ENCODE measurements at places on chromosomes 4 and X.

DNA sequence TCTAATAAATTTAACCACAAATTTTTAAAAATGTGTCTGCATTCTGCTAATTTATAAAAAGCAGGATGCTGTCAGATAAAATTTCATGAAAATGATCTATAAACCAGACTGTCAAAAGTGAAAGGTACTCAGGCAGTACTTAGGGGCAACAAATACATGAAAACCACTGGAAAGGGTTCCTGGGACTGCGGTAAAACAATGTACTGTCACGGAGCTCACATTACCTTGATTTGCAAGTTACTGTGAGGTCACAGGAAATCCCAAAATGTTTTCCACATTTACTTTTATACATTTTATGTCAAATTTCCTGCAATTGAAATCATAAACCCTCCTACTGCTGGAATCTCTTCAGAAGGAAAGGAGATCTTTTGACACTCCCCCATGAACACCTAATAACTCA, 45.3 kb downstream of the SHISA3 start:
- no peak for DNase-seq

DNA sequence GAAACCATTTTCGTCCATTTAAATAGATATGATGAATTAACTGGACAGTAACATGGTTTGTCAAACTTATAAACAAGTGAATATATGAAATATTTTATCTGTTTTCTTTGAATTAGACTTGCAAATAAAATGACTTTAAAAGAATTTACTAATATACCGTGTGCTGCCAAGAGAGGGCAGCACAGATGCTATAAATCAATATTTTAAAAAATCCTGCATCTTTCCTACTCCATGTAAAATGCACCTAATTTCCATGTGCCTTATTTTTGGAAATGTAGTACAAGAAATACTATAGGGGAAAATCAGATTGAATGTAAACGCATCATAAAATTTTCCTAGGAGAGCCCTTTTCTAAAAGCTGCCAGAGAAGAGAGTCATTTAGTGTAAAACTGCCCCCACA, 62.2 kb downstream of the PRKX start:
- DNase-seq = no peak

DNA sequence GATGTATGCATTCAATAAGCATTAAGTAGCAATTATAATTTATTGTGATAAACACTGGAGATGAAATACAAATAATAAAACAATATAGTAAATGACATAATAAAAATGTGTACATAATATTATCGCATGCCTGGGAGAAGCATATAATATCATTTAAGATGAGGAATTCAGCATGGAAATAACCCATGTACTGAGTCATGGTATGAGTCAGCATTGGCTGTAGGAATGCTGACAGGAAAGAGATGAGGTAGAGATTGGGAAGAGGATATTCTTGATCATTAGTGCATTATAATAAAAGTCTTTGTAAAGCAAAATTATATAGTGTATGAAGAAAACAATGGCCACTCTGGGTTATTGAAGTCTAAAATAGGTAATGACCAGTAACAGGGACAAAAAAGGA, 82.8 kb downstream of the MAGEB10 start:
- no peak for DNase-seq

GRCh38 chrX:85012098-85012497, 8.4 kb downstream of the APOOL start:
- DNase-seq = no peak

DNA sequence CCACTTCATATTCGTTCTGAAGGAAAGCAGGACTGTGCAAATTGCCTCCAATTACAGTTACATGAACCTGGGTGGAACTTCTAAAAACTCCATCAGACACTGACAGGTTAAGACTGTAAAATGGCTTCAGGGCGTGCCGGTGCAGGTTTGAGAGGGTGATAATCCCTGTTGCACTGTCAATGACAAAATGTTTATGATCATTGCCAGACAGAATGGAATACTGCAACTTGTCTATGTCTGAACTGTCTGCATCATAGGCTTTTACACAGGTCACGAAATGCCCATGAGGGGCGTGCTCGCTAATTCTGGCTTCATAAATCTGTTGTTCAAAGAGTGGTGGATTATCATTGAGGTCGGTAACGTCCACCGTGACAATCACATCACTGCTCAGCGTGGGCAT, 63.7 kb upstream of the MTNR1A start:
- no peak for DNase-seq

- no peak for DNase-seq
Observed at GRCh38 chrX:148755111-148755510, 254.7 kb downstream of the AFF2 start.

DNA sequence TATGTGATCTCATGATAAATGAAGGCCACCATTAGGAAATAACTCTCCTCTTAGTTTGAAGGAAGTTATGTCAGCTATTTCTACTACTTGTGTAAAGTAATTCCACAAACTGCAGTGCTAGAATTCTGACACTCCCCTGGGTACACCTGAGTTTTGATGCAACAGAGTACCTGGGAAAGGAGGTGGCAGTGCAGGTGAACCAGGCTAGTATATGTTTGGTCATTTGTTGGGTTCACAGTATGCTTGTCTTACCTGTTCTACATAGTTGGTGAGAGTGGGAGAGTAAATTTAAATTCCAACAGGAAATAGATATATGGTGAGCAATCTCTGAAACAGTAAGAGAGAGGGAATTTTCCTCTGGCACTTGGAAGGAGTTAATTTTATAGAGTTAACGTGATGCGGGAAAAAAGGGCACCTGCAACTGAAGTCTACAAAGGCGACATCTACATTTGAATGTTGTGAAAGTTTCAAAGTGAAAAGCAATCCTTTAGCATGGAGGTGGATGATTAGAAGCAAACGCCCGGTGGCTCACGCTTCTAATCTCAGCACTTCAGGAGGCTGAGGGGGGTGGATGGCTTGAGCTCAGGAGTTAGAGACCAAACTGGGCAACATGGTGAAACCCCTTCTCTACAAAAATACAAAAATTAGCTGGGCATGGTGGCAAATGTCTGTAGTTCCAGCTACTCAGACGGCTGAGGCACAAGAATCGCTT, 8.3 kb upstream of the SLC10A6 start:
- no peak for DNase-seq

DNA sequence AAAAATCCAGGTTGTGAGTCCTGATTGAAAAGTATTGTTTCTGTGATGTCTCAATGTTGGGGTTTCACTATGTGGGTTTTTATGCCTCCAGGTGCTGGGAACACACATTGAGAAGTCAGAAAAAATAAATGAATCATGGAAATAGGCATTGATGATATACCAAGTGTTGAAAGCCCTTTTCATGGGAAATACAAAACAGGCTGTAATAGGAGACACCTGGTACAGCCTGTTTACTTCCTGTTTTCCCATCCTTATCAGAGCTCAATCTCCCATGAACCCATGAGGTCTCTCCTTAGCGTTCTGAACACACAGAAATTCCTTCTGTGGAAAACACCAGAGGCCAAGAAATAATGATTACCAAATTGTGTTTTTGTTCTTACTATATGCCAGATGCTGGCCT, 106.3 kb upstream of the BOD1L1 start:
- no peak for DNase-seq

DNA sequence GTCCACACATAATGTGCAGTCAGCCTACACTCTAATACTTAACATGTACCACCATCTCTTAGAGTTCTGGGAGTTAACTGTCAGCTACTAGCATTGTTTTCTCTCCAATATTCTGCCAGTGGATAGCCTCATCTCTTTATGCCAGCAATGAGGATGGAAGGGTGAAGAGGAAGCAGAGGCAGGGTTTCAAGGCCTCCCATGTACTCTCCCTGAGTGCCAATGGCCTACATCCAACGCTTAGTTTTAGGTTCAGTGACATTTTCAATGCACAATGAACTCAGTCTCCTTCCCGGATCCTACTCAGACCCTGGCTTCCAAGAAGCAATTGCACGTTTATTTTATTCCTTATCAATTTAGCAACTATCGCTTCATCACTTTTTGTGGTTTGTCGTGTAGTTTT, 686.1 kb downstream of the DMD start:
- no peak for DNase-seq

All from CD4-positive, alpha-beta T cell (primary cell).